ENCODE measurements at places on chromosomes 2 and 18.
A peak's percentile ranks its signal among the peaks of the same experiment; 100 is the strongest.

GRCh38 chr2:842151-842803 is 108.4 kb upstream of the SNTG2 start:
- peak; percentile 39 for DNase-seq

DNA sequence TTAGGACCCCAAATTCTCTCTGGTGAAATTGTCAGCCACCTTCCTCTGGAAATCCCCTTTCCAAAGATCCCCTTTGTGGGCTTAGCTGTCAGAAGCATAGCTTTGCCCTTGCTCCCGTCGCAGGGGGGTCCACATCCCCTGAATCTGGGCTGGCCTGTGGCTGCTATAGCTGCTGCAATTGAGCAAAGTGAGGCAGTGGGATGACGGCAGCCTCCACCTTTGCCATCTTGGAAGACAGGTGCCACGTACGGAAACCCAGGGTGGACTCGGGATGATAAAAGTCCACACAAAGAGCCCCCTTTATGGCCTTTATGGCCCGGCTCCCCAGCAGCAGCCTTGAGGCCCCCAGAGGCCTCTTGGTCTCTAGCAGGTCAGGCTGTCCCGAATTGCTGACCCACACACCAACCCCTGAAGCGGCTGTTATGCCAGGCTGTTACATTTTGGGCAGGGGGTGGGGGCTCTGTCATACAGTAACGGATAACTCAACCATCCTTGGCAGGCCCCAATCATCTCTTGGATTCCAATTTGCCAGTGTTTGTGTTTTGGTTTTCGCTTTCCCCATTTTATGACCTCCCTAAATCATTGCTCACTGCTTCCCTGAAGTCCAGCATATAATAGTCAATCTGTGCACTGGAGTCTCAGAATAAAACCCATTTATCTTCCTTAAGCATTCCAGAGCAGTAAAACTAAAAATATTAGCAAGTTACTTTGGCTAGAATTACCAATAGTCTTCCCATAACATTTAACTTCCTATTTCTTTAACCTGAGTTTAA is 33.2 kb upstream of the ID2 start:
- no peak for DNase-seq

DNA sequence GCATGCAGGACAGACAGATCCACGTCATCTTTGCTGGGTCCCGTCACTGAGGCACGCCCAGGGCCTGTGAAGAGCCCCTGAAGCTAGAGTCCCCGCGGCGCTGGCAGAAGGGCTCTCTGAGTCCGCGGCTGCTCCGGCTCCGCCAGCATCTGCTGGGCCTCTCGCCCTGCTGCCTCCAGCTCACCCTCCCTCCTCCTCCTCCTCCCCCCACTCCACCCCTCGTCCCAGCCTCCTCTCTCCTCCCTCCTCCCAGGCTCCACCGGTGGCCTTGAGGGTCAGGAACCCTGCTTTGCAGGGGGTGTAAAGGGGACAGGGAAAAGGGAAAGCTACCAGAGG is at the start of gene TNS1:
Gene TNS1 (minus strand): TSS at position 151 of the 336 bp plus-strand sequence. CDS start 123 bp downstream, at position 28.
- no peak for DNase-seq

- no peak for DNase-seq
Measured at GRCh38 chr18:54736981-54737380, 91.3 kb upstream of the RAB27B start.

DNA sequence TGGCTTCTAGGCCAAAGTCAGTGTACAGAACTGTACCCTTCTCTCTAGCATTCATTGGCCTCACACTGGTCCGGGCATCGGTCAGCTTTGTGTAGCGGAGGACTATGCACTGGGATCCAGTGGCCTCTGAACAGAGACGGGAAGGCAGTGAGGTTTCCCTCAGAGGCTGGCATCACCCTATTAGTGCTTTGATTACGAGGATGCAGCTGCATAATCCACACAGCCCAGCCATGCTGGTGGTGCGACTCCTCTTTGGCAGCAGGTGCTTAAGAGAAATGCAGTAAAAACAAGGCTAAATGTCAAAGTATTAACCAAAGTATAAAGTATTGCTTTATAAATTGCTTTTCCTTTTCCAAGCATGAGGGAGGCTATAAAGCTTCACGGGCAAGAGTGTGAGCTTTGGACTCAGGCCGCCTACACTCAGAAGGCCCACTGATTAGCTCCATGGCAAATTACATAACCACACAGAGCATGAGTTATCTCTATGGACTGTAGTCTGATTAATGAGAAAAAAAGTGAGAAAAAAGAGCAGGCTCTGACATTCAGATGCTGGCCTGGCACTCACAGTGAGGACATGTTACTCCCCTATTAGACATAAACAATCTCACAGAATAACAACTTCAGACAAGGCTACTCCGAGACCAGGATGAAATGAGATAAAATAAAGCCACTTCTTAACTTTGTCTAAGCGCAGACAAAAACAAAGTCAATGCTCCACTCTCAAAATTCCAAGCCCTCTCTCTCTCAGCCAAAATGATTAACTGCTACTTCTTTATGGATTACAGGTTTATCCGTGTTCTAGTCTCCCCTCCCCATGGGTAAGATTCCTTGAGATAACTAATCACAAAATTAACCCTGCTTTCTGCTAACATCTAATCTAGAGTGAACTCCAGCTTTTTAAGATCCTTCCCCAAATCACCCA is 6.4 kb upstream of the CRYGC start:
- DNase-seq: no peak
